Inflammatory macrophage (primary cell): ENCODE measurements at places on chromosomes 2 and 18.

GRCh38 chr2:65067806-65068553, 11.8 kb downstream of the CEP68 start:
- DNase-seq, result no peak

GRCh38 chr2:19505199-19506136, 147.0 kb upstream of the OSR1 start:
- DNase-seq, result no peak

- no peak for DNase-seq
Observed at GRCh38 chr2:147204102-147204501, 640.7 kb upstream of the ACVR2A start.

DNA sequence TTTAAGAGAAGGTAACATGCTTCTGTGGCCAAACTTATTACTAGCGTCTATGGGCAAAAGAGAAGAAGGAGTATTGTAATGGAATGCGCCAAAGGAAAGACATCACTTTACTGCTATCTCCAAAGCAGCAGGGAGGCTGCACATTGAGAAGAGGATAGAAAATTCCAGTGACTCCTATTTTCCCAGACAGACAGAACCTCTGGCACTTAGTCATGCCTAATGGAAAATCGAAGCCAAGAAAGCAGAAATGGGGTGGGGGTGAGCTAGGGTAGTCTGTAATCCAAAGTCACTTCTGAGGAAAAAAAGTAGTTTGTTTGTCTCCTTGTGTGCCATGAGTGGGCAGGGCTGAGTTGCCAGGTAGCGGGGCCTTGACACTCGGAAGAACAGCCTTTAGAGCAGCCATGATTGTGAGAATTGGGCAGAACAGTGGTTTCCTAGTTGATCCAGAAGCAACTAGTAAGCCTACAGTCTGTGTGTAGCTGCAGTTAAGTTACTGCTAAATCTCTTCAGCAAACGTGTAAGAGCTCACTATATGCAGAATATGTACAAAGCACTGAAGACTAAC, 79.4 kb upstream of the FOSL2 start:
- no peak for DNase-seq

DNA sequence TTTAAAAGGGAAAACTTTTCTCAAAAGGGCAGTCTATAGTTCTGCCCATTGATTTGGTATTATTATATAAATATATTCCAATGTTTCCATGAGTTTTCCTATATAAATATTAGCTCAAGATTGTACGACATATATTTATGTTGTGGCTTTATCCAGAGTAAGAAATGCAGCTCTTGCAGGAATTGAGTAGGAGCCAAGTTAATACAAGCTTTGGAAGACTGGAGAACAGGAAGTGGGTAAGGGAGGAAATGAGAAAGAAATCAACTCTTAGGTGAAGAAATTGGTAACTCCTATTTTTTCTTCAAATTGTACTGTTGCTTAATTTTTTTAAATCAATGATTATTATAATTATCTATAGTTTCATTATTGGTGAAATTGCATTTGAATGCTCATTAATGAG, 105.4 kb upstream of the FAM117B start:
- no peak for DNase-seq
